Inflammatory macrophage treated with lipopolysaccharide for 4 hours (primary cell): ENCODE measurements at places on chromosomes 12 and 14.

GRCh38 chr12:104652910-104653309 lies 196.2 kb downstream of the CHST11 start:
- peak; percentile 37 for DNase-seq

GRCh38 chr12:92404921-92405320 lies 259.3 kb upstream of the BTG1 start:
- no peak for DNase-seq

GRCh38 chr12:120489018-120489417 lies 6.9 kb upstream of the DYNLL1 start:
- no peak for DNase-seq

DNA sequence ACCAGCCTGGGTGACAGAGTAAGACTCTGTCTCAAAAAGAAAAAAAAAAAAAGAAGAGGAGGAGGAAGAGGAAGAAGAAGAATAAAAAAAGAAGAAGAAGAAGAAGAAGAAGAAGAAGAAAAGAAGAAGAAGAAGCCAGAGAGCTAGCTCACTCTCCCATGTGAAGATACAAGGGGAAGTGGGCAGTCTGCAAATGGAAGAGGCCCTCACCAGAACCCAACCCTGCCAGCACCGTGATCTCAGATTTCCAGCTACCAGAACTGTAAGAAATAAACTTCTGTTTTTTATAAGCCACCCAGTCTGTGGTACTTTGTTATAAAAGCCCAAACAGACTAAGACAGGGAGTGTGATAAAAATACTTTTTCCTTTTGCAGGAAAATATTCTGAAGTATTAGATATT lies 130.7 kb downstream of the ETNK1 start:
- peak; percentile 47 for DNase-seq

- DNase-seq: no peak
Observed at GRCh38 chr14:69079188-69079742, 73.7 kb downstream of the DCAF5 start.

DNA sequence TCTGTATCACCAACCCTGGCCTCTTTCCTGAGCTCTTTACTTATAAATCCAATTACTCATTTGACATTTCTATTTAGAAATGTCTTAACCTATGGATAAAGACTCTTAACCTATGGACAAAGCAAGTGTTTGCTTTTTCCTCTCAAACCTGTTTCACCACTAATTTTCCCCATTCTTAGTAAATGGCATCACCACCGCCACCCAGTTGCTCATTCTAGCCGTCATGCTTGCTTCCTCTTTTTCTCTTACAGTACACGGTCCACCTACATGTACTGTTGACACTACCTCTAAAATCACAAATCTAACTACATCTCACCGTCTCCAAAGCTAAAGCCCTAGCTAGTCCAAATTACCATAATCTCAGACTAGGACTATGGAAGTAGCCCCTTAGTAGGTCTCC lies 60.0 kb downstream of the CAPS2 start:
- DNase-seq: peak; percentile 8

GRCh38 chr12:26979733-26980132 lies 34.5 kb downstream of the TM7SF3 start:
- DNase-seq: no peak

DNA sequence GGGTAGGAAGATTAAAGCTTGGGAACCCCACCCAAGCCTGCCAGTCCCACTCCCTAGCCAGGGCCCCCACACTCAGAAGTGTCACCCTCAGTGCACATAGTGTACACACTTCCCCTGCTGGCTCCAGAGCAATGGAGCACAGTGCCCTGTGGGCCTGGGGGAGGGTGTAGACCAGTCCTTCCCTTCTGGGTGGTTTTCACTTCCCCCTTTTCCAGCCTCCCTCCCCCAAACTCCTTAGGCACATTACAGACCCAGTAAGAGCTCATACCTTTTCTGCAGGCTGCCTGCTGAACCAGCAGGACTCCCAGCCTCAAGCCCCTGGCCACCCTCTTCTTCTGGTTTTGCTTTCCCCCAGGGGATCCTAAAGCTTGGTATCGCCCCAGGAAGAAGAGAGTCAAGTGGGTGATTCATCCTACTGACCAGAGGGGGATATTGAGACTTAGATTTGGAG lies at the start of gene ZNF385A:
Gene ZNF385A (minus strand): TSS at position 143 of the 451 bp plus-strand sequence. CDS start 219 bp downstream, outside the sequence.
- DNase-seq: peak; percentile 94

GRCh38 chr14:102201353-102201738 lies 61.6 kb downstream of the WDR20 start:
- no peak for DNase-seq

- no peak for DNase-seq
Observed at GRCh38 chr12:31362115-31362758, 36.3 kb upstream of the SINHCAF start.
